Cortex of kidney (tissue), 1 donor: ENCODE measurements at places on chromosomes 3 and 15.

DNA sequence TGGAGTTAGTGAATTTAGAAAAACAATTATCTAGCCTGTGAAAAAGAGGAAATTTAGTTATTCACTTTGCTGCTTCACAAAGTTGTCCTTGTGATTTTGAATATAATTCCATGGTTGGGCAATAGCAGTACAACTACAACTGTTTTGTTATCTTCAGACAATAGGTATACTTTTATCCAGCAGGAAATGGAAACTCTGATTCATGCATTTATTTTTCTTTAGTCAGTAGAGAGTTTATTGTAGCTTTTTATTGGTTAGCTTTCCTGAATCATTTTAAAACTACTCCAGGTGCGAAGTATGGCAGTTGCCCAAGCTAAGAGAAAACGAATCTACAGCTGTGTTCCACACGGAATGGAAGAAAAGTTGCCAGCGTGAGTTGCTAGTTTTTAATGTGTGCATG lies 80.3 kb downstream of the TM4SF4 start:
- DNase-seq = no peak

GRCh38 chr15:57591237-57591821 lies 375 bp upstream of the MYZAP start:
- no peak for DNase-seq

GRCh38 chr15:48796521-48796920 lies 14.3 kb downstream of the CEP152 start:
- DNase-seq = no peak

- no peak for DNase-seq
These were observed 32.5 kb downstream of the TCF12 start for GRCh38 chr15:56950979-56951378.

GRCh38 chr3:138078901-138079344 lies 36.5 kb downstream of the DZIP1L start:
- no peak for DNase-seq

GRCh38 chr3:99319450-99319849 lies 318.9 kb upstream of the COL8A1 start:
- DNase-seq = no peak

DNA sequence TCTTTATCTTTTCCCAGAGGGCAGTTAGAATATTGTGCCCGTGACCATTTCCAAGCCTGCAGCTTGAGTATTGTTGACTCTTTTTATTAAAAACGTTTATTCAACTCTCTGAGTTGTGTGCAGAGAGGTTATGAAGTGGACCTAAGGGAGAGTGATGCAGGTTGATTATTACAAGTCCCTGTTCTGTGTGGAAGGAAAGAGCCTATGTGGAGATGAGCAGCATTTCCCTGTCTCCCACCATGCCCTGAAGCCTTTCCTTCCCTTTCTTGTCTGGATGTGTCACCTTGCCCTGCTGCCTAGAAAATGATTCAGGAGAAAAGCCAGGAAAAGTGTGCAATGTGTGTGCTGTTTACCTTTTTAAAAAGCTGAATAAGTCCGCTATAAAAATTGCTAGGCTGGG lies 19.4 kb downstream of the ZPLD1 start:
- DNase-seq = no peak

- DNase-seq = no peak
These were observed 45.6 kb upstream of the NDUFB4 start for GRCh38 chr3:120550546-120550945.

GRCh38 chr15:70976851-70977250 lies 84.2 kb downstream of the LRRC49 start:
- no peak for DNase-seq

DNA sequence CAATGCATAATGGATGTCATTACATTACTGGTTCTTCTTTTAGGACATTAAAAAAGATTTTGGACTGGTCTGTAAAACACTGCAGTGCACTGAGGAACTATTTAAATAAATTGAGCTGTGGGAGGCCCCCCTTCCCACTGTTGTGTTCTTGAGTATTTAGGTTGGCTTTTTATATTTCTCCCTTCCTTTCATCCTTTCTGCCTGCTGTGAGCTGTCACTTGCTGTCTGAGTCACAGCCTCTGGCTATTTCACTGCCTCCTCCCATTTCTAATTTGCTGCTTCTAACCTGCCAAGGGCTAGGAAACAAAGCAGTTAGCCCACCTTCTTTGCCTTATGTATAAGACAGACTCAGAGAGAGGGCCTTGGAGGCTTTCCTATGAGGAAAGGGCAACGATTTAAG lies 89.0 kb upstream of the FNDC3B start:
- DNase-seq = no peak
